ENCODE measurements at places on chromosomes 16 and 17.
A peak's percentile ranks its signal among the peaks of the same experiment; 100 is the strongest.

GRCh38 chr17:9702914-9703780 is 57.8 kb downstream of the USP43 start:
- no peak for DNase-seq

GRCh38 chr17:39834017-39834416 is 30.1 kb downstream of the IKZF3 start:
- no peak for DNase-seq

DNA sequence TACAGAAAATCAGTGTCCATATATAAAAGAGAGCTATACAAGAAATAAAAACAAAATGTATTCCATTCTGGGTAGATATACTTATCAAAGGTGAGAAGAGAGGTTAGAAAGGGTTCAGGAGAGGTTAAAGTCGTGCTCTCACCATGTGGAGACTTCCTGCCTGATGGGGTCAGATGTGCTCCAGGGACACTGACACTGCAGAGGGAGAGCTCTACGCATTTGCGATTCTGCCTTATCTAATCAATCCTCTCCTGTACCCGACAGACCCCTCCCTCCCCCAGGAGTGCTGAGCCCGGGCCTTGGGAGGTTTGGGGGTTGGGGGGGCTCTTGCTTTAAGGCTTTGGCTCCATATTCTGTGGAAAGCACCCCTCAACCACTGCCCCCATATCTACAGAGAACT is 16.6 kb upstream of the SLC5A11 start:
- no peak for DNase-seq

- DNase-seq, result peak; percentile 33
These were observed 123.3 kb downstream of the CDK5R1 start for GRCh38 chr17:32609884-32610650.

GRCh38 chr17:56167491-56167890 is 14.2 kb downstream of the ANKFN1 start:
- no peak for DNase-seq

GRCh38 chr16:16124438-16124837 is 98.9 kb downstream of the ABCC6 start:
- DNase-seq, result no peak

DNA sequence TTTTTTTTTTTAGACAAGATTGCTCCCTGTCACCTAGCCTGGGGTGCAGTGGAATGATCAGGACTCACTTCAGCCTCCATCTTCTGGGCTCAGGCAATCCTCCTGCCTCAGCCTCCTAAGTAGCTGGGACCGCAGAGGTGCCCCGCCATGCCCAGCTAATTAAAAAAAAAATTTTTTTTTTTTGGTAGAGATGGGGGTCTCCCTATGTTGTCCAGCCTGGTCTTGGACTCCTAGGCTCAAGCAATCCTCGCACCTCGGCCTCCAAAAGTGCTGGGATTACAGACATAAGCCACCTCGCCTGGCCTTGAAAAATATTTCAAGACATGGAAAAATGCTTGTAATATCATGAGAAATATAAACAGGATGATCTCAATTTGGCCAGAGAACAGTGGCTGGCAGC is 42.9 kb downstream of the HAPSTR1 start:
- no peak for DNase-seq

- DNase-seq, result no peak
These were observed 11.5 kb upstream of the PKMYT1 start for GRCh38 chr16:2991566-2992261.

DNA sequence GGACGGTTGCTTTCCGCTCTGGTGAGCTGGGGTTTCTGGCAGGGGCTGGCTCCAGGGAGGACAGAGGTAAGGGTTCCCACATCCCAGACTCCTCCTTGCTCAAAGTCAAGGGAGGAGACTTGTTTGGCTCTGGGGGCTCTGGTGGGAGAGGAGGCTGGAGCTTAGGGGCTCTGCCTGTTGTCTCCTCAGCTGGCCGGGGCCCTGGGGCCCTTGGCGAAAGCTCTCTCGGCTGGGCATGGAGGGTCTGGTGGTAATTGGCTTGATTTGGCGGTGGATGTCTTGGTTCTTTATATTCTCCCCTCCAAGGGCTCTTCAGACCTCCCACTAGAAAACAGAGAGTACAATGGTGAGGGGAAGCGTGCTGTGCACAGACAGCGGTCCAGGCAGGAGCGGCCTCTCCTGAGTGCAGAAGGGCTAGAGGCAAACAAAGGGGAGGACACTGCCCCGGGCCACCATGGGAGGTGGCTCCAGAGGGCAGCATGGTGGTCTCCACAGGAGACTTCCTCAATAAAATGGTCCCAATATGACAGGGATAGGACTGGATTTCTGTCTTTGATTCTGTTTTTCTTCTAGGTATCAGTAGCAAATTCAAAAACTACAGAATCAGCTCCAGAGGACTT is 5.7 kb upstream of the SPATA32 start:
- no peak for DNase-seq

DNA sequence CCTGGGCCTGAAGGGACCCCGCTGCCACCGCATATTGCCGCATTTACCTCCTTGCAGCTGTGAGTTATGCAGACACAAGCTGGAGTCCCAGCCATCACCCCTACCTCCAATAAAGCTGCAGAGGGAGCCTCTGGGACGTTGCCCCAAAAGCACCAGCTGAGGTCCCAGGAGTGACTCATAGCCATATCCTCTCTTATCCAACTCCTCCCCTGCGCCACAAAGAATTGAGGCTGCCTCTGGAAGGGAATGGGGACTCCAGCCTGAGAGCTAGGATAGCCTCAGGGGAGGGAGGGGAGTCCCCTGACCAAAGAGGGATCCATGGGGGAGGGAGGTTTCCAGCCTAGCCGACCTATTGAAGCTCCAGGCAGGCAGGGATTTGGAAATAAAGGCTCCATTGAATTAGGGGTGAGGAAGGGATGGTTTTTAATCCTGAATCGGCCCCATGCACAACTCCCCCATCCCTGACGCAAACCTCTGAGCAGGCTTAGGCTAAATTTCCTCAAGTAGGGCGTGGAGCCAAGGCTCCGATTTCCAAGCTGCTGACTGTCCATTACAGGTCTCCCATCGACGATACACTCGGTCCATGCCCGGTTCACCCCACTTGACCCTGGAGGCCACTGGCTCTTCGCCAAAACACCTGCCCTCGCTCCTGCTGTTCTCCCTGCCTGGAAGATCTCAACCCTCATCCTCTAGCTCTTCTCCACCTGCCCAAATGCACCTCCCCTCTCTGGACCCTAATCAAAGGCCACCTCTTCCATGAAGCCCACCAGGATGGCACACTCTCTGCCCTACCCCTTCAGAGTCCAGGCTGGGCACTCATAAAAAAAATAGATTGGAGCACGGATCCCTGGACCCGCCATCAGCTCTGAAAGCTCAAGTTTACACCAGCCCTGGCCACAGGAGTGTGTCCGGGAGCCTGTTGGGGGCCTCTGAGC is 27.5 kb downstream of the PIMREG start:
- DNase-seq, result peak; percentile 47

- no peak for DNase-seq
These were observed 10.8 kb downstream of the CRYM start for GRCh38 chr16:21267298-21267697.

- no peak for DNase-seq
These were observed 1046.5 kb upstream of the RBFOX1 start for GRCh38 chr16:6286176-6286575.

- no peak for DNase-seq
These were observed 2.0 kb downstream of the P2RX1 start for GRCh38 chr17:3914312-3914670.

DNA sequence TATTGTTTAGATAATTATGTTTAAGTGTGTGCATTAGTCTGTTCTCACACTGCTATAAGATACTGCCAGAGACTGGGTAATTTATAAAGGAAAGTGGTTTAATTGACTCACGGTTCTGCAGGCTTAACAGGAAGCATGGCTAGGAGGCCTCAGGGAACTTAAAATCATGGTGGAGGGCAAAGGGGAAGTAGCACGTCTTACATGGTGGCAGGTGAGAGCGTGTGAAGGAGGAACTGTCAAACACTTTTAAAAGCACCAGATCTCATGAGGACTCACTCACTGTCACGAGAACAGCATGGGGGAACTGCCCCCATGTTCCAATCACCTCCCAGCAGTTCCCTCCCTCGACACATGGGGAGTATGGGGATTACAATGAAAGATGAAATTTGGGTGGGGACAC is 203.5 kb upstream of the GOT2 start:
- no peak for DNase-seq

DNA sequence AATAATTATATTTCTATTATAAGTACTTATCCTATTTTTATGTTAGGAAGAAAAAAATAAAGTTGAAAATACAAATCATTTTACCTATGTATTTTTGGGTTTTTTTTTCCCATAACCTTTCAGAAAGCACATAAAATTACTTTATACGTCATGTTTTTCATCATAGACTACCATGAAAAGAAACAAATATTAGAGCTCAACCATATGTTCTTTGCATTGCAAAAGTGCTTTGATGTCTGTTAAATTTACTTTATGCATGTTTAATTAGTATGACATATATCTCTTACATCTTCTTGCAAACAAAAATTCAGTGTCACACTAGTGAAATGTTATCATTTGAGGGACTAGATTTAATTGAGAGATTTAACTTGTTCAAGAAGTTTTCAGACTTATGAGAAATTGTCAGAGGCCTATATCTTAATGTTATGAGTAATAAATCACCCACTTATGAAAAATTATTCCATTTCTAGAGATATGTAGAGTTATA is 24.0 kb downstream of the BRIP1 start:
- DNase-seq, result no peak

DNA sequence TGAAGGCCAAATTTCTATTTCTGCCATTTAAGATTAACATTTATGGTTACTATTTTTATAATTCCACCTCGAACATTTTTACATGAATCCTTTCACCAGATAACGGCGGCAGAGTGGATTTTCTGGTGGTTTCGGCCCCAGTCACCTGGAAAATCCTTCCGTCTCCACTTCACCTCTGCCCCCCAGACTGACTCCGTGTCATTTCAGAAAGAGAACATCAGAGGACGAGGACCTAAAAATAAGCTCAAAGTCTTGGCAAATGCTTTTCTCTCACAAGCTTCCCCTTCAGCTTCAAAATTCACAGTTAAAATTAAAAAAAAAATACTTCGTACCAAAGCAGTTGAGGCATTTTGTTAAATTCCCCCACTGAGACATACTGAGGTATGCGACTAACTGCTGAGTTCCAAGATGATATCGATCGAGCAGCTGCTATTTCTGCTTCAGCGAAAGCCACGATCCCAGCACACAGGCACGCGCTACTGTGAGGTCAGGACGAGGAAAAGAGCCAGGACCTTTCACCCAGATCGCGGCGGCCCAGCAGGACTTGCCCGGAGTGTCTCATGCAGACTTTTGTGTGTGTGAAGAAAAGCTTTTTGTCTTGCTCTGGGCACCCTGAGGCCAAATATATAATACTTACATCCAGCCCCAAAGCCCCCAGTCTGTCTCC is 36.8 kb downstream of the ASPA start:
- DNase-seq, result peak; percentile 49

- DNase-seq, result no peak
These were observed 15.2 kb downstream of the SCNN1B start for GRCh38 chr16:23317266-23317661.

DNA sequence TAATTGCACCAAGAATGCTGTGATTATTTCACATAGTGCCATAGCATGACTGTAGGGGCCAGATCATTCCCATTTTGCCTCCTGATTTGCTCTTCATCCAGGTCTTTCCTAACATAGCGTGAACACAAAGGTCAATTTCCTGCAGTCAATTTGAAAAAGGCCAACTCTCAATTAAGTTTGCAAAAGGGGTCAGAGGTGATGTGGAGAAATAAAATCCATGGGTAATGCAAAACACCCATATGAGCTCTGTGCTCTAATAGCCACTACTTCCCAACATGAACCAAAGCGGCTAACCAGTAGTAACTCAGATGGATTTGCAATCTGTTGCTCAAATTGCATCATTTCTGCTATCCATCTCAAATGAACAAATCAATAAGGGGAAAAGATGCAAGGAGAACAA is 275.5 kb upstream of the SOX9 start:
- DNase-seq, result no peak

DNA sequence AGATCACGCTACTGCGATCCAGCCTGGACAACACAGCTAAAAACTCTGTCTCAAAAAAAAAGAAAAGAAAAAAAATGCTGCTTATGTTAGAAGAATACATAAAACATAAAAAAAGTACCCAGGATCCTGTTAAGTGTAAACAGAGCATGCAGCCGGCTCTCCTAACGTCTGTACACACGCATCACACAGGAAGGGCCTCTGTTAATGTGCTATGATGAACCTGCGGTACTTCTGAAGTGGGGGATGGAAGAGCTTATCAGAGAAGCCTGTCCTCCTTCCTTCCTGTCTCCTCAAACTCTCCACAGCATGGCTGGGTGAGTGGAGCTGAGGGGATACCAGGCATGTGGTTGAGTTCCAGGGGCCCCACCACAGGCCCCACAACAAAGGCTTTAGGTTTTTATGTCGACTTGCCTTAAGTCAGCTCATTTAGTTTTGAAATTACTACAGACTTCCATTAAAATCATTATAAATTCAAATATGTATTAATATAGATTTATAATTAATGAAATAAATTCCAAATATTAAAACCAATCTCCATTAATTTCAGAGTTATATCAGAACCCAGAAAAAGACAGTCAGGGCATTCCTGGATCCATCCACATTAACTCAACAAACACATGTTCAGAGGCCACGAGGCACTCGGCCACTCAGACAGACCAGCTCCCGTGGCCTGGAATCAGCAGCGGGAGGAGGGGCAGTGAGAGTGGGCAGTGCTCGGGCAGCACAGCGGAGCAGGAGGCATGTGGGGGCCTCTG is 11.7 kb downstream of the CCDC57 start:
- DNase-seq, result no peak

DNA sequence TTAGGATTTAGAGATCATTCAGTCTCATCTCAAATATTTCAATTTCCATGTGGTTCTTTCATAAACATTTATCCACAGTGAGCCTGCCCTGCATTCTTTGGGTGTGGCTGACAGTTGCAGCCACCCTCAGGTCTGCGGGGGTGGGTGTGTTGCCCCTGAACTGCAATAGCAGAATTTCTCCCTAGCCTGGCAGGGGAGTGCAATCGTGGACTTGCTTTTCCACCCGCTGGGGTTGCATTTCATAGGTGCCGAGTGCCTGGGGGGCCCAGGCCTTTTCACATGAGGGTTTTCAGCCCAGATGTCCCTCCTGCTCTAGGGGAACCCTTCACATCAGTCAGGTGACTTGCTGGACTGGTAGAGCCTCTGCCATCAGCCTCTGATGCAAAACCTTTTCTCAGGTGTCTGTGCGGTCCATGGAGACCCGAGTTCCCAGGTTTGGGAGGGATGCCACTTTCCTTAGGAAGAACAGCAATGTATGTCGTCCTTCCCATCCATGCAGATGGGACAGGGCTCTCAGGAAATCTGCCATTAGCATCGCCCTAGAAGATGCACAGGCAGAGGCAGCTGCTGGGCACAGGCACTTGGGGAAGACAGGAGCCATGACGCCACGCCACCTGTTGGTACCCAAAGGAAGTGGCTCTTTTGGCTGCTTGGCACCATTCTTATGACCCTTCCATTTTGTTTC is 2.4 kb upstream of the USP36 start:
- peak; percentile 82 for DNase-seq

DNA sequence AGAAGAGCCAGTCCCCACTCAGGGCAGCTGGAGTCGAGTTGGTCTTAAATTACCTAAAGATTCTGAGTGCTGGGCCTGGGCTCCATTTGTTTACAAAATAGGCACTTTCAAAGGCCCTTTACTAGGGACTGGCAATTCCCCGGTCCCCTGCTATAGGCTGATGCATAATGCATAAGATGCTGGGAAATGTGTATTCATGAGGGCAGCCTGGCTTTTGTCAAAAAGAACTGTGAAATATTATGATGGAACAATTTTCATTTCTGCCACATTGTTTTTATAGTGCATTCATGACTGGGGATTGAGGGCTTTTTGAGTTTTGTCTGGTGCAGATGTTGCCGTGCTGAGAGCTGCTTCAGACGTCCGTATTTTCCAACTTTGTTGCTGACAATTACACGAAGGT is 617.0 kb upstream of the CDH5 start:
- DNase-seq, result no peak

- no peak for DNase-seq
These were observed 87.9 kb downstream of the OR1D5 start for GRCh38 chr17:2975469-2975958.
